ENCODE measurements at places on chromosomes 4 and X. TPM values are rescaled to one million over a fixed set of nuclear protein-coding genes. Genes with fewer than 3 reads are reported as not detected.

The MAGEC3 gene
- total RNA-seq, result not detected

The SPATA18 gene
- total RNA-seq, result 18.7 TPM

The FAM9B gene
- not detected for total RNA-seq

The SLC6A14 gene
- total RNA-seq, result 19.8 TPM

The IRS4 gene
- not detected for total RNA-seq

The PCDH7 gene
- total RNA-seq, result 19.8 TPM

The AFP gene
- not detected for total RNA-seq

The ZNF81 gene
- total RNA-seq, result 4.4 TPM
